ENCODE measurements at places on chromosomes 7 and 10.

- no peak for DNase-seq
These were observed 32.1 kb downstream of the HERC4 start for GRCh38 chr10:68043030-68043429.

DNA sequence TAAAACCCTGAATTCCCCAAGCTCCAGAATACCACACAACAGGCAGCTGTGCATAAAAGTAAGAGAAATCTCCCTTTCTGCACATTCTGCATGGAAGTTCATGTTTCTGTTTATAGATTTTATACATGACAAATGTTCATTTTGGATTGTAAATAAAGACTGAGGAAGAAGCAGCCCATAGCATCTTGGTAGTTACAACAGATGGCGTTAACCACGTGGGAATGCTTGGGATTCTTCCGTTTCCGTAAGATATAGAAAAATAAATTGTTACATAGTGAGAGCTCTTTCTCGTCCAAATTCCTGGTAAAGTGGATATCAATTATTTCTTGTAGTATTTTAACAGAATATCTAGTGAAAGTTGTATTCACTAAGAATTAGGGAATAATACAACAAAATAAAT, 1016.5 kb downstream of the GRM8 start:
- no peak for DNase-seq

GRCh38 chr7:595621-596010, 76.0 kb upstream of the PDGFA start:
- DNase-seq, result no peak

DNA sequence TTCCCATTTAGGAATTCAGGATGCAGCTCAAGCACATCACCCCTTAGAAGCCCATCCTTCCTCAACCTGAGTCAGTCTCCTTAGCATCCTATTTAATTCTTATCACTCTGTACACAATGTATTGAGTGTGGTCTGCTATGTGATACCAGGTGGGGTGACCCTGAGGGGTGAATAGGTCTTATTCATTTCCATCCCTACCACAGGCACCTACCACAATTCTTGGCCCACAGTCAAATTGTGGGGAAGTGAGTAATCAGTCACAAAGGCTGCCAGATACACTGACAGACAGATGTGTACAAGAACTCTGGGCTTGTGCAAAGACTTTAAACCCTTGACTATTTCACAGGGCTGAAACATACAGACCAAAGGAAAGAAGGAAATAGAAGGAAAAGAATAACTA, 560.5 kb downstream of the PARD3 start:
- peak; percentile 40 for DNase-seq

Measured in muscle of back (tissue), 13 donors.